ENCODE measurements at places on chromosomes 2 and 18.

DNA sequence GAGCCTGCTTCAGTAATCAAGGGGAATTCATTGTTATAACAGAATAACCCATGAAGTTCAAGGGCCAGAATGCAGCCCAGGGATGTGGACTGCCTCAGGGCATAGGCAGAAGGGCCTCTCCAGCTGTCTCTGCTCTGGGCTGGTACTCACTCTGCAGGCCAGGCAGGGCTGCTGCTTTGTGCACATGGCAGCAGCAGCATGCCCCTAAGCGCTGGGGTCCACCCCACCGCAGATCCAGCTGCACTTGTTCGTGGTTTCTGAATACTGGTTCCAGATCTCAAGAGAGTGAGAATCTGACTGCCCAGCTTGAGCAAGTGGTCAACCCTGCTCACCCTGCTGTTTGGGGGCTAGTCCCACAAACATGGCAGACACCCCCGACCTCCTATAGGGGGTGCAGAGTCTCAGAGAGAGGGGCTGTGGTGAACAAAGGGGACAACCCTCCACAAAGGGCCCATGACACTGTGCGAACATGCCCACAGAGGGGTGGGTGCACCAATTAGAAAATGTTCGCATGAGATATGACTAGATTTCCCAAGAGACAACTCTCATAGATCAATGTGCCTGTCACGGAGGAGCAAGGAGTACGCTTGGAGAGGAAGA, 87.3 kb downstream of the ACTR3 start:
- DNase-seq, result no peak

DNA sequence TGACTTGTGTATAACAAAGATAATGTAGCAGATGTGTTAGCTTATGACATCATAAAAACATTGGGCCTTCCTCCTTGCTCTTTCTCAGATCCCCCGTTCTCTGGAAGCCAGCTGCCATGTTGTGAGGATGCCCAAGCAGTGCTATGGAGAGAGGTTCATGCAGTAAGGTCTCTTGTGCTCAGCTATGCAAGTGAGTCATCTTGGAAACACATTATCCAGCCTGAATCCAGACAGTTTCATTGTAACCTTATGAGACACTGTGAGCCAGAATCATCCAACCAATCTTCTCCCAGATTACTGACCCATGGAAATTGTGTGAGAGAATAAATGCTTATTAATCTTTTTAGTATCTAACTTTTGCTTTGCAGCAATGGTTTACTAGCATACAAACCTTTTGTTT, 60.8 kb downstream of the ST6GAL2 start:
- DNase-seq, result no peak

DNA sequence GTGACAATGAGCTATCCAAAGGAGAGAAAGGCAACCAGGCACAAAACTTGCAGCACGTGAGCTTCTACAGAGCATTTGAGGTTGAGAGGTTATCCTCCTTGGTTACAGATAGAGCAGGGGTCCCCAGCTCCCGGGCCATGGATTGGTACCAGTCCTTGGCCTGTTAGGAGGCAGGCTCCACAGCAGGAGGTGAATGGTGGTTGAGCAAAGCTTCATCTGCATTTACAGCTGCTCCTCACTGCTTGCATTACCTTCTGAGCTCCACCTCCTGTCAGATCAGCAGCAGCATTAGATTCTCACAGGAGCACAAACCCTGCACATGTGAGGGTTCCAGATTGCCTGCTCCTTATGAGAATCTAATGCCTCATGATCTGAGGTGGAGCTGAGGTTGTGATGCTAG, 57.8 kb upstream of the ST8SIA3 start:
- no peak for DNase-seq

GRCh38 chr18:41922176-41922575, 32.9 kb upstream of the PIK3C3 start:
- DNase-seq, result no peak

- no peak for DNase-seq
Measured at GRCh38 chr2:16167451-16167861, 227.1 kb downstream of the MYCN start.

GRCh38 chr2:46157966-46158310, 139.3 kb upstream of the EPAS1 start:
- no peak for DNase-seq

DNA sequence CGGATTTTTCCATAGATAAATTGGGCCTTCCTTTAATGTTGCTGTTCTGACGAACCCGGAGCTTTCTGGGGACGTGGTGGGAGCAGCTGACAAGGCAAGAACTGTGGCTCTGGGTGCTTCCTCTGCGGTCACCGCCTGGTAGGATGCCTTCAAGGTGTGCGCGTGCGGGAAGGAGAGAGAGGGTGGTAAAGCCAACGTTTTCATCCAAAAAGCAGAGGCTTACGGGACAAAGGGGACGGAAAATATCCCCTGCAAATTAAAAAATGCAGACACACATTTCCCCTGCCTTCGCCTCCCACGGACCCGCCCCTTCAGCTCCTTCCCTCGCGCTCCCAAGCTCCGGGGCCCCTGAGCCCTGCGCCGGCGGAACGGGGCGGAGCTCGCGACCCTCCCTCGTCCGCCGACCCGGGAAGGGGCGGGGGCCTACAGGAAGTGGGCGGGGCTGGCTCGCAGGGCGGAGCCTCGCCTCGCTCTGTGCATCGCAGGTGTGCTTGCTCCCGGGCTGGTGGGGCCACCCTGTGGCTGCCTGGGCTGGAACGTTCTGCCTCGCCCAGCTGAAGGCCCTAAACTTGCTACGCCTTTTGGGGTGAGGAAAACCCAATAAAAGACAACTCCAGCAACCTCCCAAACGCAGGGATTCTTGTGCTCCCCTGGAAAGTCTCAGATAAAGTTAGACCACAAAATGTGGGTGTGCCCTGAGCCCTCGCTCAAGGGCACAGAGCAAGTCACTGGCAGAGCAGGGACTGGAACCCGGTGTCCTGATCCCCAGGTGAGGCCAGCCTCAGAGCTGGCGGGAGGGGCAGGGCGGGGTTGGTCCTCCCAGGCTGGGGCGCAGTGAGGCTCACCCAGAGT, 25.4 kb upstream of the SLC66A3 start:
- no peak for DNase-seq

- DNase-seq, result no peak
Measured at GRCh38 chr2:190277234-190278112, 42.2 kb downstream of the HIBCH start.

Data from GOT3 (cell line).